Stimulated activated CD8-positive, alpha-beta memory T cell treated with anti-CD3 and anti-CD28 coated beads, Interleukin-7, amount 100 ng/mL, for 1 hour (primary cell): ENCODE measurements at places on chromosomes 2 and 18.

DNA sequence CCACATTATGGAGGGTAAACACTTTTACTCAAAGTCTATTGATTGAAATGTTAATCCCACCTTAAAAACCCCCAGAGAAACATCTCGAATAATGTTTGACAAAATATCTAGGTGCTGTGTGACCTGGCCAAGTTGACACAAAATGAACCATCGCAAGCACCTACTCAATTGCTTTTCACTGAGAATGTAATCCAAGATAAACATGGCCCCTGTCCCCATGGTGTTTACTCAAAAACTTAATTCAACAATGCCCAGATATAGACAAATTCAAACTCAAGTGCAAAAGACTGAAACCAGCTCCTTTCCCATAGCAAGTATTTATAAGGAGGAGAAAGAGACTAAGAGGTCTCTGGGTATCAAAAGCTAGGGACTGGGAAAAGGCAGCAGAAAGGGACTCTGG is 15.0 kb upstream of the ACMSD start:
- DNase-seq: no peak

GRCh38 chr2:535222-535621 is 142.0 kb downstream of the TMEM18 start:
- no peak for DNase-seq

DNA sequence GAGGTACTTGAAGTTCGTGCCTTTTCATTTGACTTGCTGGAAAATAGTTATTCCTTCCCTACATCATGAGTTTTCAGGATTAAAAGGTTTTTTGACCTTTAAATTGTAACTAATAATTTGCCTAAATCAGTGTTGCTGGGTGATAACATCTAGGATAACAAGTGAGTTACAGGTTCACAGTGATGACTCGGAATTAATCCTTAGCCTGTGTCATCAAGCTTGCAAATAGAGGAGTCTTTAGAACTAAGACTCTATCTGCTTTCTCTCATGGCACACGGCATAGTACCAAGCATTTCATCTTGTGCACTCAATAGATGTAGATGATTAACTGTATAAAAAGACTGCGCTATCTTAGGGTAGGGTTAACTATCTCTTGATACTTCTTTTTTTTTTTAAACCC is 79.5 kb downstream of the CAMKMT start:
- DNase-seq: no peak

GRCh38 chr2:120520454-120520853 is 174.5 kb downstream of the INHBB start:
- DNase-seq: no peak

- DNase-seq: no peak
These were observed 92.2 kb upstream of the ITGB6 start for GRCh38 chr2:160292225-160292624.

DNA sequence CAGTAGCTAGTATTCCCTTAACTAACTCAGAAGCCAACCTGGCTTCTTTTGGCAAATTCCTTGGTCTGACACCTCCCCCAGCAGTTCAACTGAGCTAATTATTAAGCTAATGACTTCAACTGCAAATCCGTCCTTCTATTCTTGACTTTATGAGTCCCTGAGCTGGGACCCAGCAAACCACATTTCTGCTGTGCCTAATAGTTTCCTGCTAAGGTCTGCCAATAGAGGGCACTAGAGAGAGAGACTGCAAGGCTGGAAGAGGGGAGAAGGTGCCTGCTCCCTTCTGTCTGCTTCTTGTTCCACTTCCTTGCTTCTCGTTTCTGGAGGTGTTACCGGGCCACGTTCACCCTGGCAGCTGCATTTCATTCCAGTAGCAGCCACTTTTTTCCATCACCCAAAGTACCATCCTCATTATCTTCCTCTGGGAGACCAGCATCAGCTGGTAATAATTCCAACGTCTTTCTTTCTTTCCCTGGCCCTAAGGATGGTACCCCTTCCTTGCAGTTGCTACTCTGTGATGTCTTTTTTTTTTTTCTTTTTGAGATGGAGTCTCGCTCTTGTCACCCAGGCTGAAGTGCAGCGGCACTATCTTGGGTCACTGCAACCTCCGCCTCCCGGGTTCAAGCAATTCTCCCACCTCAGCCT is 352.0 kb downstream of the TNS1 start:
- no peak for DNase-seq

- no peak for DNase-seq
These were observed 22.1 kb upstream of the DOCK10 start for GRCh38 chr2:225064362-225064761.

DNA sequence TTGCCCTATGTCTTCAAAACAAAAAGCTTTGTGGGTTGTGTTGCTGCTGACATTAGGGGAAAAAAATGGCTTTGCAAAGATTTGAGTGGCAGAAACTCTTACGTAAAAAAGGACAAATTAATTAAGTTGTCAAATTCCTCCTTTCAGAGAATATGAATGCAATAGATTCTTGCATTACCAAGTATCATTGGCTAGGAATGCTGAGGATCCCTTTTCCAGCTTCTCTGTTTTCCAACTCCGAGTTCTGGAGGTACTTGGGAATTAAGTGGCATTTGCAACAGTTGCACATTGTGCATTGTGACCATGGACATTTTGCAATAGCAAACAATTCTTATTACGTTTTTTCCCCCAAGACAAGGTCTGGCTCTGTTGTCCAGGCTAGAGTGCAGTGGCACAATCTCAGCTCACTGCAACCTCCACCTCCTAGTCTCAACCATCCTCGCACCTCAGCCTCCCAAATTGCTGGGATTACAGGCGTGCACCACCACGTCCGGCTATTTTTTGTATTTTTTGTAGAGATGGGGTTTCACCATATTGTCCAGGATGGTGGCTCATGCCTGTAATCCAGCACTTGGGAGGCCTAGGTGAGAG is 29.9 kb upstream of the PPP1CB start:
- no peak for DNase-seq

- DNase-seq: no peak
These were observed 134.8 kb downstream of the RTP5 start for GRCh38 chr2:242004223-242004901.

DNA sequence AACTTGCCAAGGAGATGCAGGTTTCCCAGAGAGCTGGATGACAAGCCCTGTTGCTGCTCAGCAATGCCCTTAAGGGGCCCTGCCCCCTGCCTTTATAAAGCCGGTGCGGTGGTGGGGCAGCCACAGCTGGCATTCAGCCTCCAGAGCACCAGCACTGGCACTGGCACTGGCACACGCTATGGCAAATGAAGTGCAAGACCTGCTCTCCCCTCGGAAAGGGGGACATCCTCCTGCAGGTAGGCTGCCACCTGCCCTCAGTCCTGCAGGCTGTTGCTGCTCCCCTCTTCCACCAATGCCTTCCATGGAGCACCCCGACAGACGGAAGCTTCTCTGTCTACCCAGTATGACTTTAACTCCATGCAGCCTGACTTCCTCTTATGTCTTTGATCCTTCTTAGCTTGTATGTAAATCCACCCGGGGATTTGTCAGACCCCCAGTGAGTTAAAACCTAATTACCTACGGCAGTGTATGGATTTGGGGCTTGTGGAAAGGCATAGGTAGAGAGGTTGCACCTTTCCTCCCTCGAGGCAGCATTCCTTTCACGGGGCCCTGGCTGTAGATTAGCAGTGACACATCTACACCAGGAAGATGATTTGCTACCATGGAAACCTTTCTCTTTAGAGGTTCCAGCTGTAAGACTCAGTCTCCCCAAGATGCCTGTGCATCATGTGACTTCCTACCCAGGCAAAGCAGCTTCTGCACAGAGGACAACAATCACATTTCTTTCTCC is at the start of gene DAPL1:
Gene DAPL1 (plus strand): TSS at position 123 of the 730 bp plus-strand sequence. CDS start 56 bp downstream, at position 179.
- no peak for DNase-seq

DNA sequence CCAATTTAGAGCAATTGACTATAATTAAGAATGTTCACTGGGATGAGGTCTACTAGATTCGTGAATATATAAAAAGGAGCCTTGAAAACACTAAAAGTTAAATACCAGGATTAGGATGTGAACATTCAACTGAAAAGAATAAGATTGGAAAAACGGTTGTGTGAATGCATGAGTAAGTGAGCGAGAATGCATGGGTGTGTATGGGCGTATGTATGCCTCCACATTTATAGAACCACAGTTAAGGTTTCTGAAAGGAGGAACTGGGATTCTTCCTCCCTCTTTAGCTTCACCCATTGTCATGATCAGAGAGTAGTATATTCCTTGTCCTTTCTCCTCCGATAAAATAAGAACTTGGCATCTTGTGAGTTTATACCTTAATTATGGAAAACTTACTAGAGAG is 151.1 kb upstream of the UBE2E3 start:
- DNase-seq: no peak

DNA sequence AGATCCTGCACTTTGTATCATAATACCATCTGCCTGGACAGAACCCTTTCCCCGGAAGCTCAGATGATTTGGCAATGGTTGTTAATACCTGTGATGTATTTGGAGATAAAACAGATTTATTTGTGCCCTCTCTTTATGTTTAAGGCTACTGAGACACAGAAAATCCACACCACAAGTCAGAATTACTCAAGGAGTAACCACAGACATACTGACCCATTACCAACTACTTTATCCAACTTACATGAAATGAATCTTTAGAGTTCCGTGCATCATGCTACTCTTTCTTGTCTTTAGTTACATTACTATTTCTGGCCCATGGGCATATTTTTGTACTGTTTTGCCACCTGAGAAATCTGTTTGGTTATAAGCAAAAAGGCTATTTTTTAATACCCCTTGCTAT is 384.0 kb downstream of the STK39 start:
- no peak for DNase-seq

DNA sequence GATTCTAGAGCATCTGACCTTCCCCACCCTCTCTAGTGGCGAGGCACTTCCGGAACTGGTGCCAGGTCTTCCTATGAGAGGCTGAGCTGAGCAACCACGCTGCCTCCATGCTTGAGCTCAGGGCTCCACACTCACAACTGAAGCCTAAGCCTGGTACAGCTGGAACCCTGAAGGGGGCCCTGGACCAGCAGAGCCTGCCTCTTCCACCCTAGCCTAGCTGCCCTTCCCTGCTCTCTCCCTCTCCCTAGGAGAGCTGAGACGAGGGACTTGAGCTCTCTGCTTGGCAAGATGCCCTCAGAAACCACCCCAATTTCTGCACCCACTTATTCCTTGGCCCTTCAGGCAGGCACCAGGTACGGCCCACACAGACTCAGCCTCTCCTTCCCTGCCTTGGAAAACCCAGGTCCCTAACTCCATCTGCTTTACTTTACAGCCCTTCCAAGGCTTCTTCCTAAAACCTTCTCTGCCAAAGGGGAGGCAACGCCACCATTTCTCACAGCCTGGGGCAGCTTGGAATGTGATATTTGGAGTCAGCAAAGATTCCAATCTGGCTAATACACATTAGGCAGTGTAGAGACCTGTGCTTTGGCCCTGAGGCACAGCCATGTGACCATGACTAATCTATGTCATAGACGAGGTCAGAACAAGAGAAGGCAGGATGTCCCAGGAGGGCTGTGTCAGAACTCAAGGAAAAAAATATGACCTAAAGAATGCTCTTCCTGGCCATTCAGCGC is 18.8 kb downstream of the COX7A2L start:
- no peak for DNase-seq

DNA sequence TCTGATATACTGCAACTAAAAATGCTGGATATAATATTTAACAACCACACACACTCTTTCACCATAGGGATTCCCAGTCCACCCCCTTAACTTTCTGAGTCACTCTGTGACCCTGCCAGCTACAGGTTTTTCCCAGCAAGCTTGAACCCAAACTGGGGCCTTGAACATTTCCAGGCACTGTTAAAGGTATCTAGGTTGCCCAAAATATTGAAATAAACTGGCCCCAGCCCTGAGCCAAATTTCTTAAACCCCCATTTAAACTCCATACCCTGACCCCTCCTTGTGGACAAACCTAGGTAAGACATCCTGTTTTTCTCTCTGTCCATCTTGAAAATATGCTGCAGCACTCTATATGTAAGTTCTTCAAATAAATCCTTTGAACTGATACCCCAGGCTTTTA is 19.7 kb upstream of the DCTN1 start:
- no peak for DNase-seq

GRCh38 chr2:128605931-128606330 is 287.3 kb upstream of the HS6ST1 start:
- no peak for DNase-seq

DNA sequence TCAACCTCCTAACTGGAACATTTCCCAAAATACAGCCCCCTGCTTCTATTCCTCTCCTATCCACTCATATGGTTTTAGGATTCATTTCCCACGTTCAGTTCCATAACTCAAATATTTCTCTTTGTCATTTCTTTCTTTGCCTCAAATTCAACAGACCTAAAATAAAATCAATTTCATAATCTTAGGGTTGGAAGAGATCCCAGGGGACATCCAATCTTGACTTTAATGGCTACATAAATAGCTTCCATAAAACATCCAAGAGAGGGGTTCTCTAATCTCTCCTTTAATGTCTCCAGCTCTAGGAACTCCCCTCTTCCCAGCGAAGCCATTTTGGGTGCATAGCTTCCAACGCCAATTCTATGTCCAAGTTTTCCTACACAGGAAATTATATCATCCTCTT is 33.8 kb downstream of the RBKS start:
- no peak for DNase-seq

DNA sequence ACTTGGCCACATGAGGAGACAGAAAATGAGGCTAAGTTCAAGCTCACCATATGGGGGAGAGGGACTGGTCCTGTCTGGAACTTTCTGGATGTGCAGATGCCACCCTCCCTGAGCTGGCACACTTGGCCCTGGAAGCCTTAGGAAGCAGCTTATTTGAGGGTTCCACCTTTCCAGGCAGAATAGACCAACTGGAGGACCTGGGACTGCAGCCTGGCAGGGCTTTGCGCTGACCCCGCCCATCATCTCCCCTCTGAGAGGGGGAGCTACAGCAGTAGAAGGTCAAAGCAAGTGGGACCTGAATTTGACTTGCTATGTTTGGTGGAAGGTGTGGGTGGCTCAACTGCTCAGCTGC is 39.5 kb downstream of the TMEM17 start:
- no peak for DNase-seq
